ENCODE measurements at places on chromosomes 1 and 21.

- no peak for DNase-seq
Observed at GRCh38 chr1:219330669-219331068, 157.0 kb downstream of the LYPLAL1 start.

- no peak for DNase-seq
Observed at GRCh38 chr21:39705849-39706248, 39.1 kb upstream of the IGSF5 start.

DNA sequence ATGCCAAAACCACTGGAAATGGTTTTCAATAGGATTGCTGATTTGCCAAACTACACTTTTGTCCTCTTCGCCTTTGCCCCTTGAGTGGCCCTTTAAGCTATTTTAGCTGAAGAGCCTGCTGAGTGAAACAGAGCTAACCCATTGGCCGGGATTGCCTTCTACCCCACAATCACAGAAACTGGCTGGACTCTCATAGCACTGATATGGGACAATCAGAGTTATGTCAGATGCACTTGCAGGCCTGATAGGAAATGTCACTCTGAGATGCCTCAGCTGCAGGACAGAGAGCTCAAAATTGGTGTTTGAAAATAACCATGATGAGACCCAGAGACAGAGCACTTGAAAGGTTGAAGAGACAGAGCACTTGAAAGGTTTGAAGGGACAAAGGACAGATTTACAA, 354.4 kb downstream of the BRINP2 start:
- DNase-seq: no peak

DNA sequence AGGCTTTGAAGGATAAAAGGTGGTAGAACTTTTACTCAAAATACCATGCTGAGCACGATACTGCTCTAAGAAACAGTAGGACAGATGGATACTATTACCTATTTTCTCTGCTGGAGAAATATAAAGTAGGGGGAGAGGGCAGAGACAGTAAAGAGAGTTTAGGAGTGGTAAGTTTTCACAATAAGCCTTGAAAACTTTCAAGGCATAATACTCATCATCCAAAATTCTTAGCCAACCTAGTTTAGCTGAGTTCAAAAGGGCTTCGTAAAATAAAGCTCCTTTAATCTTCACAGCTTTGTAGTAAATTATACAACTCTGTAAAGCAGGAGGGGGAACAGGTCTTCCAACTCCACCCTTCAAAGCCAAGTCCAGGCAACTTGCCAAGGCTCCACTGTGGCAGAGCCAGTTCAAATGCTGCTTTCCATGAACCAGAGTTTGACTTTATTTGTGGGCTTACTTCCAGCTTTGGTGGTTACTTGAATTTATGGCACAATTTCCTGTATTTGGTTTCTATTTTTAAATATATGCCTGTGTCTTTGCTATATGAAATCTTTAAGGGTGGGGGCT, 15.5 kb downstream of the TEX38 start:
- DNase-seq: no peak

GRCh38 chr1:20385630-20386029, 95.0 kb downstream of the VWA5B1 start:
- no peak for DNase-seq

DNA sequence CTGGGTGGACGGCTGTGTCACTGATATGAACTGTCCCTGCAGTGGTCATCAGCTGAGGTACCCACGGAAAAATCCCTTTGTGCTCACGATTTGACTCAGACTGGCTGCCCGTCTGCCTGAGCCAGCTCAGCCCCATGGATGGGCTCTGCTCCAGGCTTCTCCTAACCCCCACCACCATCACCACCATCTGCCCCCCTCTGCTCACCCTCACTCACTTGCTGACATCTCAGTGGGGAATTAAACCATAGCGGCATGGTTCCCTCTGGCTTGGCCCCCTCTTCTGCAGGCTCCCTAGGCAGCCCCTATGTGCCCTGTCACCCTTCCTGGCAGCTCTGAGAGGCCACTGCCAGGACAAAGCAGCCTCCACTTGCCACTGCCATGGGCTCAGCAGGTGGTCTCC, 17.3 kb downstream of the SLC6A9 start:
- no peak for DNase-seq

GRCh38 chr1:147720557-147720956, 39.8 kb downstream of the GJA5 start:
- DNase-seq: no peak

GRCh38 chr21:14955936-14956520, 108.8 kb downstream of the NRIP1 start:
- no peak for DNase-seq

- no peak for DNase-seq
Observed at GRCh38 chr1:54838565-54839180, 37.5 kb upstream of the TTC22 start.

DNA sequence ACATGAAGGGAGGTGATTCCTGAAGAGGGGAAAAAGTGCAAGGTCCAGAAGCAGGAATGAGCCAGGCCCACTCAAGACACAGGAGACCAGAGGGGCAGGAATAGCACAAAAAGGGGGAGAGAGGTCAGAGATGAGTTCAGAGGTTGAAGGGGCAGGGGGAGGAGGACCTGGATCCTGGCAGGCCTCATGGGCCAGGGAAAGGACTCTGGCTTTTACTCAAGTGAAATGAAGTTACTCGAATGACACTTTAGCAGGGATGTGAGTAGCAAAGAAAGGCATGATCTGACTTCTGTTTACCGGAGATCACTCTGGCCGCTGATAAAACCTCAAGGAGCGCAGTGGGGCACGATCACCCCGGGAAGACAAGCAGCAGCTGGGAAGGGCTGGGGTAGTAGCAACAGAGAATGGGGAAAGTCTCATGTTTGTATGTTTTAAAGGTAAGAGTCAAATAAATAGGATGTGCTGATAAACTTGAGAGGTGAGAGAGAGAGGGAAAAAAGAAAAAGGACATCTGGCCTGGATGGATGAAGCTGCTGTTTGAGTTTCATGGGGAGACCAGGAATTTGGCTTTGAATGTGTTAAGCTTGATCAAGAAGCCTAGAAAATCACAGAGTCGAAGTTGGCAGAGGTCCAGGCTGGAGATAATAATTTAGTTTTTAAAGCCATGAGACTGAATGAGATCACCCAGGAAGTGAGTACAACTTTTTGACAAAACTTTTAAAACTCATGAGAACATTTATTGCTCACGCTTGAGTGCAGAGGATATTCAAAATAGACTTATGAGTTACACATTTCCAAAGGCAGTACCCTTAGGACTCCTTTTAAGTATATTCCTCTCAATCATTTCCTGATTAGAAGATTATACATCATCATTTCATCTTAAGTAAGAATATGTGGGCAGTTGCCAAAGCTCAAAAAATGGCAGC, 156.0 kb downstream of the RERE start:
- peak; percentile 63 for DNase-seq

GRCh38 chr1:61083013-61083806, 849 bp downstream of the NFIA start:
- no peak for DNase-seq

Measured in GM12865 (cell line).